ENCODE measurements at places on chromosomes 16 and 17.
A peak's percentile ranks its signal among the peaks of the same experiment; 100 is the strongest.

DNA sequence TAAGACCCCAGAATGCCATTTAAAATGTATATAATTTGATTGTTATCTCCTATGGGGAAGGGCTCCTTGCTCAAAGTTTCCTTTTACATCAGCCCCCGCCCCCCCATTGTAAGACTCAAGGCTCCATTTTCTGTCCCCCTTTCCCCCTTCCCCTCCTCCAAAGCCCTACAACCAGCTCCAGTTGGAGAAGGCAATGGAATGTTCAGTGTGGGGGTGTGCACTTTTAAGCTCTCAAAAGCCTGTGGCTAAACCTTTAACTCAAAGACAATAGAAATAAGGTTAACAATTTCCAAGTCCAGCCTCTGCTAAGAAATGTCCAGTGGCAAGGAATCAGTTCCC lies 114.7 kb downstream of the NOG start:
- no peak for DNase-seq

- DNase-seq = peak; percentile 40
Measured at GRCh38 chr17:8698162-8698971, 46.3 kb downstream of the CCDC42 start.

GRCh38 chr17:37312137-37312923 lies 63.5 kb upstream of the C17orf78 start:
- DNase-seq = no peak

GRCh38 chr17:9361188-9361955 lies 214.2 kb downstream of the STX8 start:
- DNase-seq = peak; percentile 64

DNA sequence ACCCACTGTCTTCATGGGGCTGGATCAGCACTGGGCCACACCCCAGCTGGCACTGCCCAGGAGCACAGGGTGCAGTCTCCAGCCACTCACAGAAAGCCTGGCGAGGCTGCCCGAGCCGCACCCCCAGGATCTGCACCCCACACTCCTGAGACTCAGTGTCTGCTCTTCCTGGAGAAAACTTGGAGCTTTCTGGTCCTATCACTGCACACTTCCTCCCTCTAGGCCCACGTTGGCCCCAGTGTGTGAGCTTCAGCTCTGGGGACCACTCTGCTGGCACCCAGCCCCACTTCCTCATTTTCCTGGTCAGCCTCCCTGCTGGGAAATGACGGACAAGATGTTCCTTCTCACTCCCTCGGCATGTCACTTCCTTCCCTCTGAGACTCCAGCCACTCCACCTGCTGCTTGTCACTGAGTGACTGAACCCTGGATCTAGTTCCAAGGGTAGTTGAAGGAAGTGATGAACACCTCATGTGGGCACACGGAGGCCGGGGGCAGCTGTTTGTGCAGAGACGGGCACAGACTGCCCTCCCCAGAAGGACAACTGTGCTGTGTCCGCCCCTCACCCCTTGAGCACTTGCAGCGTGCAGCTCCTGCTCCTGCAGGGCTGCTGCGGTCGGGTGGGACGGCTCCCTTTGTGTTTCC lies 29.0 kb downstream of the ZC3H18 start:
- peak; percentile 2 for DNase-seq

DNA sequence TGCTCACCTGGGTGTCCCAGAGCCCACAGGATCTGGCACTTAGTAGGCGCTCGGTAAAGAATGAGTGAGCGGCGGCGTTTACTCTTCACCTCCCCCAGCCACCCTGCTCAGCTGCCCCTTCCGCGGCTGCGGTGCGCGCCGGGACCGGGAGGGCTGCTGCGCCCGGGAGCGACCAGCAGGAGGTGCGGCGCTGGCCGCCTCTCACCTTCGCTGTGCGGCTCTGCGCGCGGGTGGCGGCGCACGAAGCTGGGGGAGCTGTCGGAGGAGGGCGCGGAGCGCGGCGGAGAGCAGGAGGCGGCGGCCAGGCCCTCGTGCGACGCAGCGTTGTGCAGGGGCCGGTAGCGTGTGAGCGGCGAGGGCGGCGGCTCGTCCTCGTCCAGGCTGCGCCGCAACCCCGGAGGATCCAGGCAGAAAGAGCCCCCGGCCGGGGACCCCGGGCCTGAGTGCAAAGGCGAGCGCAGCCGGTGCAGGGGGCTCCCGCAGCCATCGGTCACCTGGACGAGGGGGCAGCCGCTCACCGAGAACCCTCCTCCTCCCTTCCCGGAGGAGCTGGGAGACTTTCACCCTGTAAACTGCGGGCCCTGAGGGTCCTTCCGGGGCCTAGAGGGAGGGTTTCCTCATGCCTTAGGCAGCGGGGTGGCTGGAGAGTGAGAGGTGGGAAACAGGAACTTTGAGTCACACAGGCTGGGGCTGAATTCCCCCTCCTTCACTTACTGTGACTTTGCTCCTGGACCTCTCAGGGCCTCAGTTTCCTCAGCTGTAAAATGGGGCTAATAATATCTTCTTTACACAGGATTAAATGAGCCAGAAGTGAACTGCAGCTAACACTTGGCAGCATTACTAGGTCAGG lies 12.5 kb downstream of the SAMD14 start:
- DNase-seq = peak; percentile 47

DNA sequence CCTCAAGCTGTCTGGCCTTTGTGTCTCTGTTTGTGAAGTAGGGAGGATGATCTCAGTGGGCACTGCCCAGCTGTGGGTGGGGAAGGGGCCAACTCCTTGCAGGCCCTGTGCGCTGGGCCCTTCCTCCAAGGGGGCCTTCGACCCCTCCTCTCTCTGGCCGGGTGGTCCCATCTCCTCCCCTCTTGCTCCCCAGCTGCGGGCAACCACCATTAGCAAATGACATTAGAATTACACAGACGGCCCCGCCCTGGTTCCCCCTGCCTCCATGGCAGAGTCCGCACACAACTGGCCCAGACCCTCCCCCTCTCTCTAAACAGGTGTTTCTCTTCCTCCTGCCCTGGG lies 2.5 kb upstream of the SLC6A4 start:
- DNase-seq = no peak

DNA sequence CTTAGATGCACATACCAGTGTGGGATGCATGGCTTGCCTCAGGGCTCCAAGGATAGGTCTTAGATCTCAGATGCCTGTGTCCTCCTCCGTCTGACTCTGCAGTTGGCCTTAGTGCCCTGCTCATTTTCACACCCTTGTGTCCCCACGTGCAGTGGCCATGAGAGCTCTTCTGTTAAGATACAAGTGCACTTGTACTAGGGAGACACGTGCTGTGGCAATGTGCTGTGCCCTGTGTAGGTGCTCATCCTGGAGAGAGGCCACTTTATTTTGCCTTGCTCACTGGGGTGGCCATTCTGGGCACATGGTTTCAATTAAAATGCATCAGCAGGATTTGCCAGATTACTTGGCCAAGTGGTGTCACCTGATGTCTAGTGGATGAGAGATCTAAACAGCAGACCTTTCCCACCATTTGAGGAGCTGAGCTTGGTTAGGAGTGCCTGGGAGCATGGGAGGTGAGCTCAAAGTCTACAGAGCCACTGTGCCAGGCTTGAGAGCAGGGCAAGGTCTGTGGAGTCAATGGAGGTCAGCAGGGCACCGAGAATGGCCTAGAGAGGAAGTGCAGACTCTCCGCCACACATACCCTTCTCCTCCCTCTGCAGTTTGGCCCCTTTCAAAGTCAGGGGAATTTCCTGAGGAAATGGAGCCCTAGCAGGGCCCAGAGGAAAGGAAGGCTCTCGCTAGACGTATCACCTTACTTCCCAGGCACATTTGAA lies 25.2 kb upstream of the SMPD3 start:
- no peak for DNase-seq

DNA sequence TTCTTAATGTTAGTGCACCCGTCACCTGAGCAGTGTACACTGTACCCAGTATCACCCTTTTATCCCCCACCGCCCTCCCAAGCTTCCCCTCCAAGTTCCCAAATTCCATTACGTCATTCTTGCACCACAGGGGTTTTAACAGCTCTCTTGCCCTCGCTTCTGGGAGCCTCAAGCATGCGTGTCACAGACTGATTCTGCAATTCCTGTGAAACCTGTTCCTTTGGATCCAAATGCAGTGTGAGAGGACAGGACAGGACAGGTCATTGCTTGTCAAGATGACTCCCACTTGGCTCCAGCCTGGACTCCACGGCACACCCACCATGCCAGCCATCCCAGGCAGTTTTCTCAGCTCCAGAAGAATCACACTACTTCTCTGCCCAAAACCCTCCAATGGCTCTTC lies 44.1 kb downstream of the CYB5D2 start:
- no peak for DNase-seq

- no peak for DNase-seq
Measured at GRCh38 chr16:67537636-67538591, 9.3 kb downstream of the RIPOR1 start.

DNA sequence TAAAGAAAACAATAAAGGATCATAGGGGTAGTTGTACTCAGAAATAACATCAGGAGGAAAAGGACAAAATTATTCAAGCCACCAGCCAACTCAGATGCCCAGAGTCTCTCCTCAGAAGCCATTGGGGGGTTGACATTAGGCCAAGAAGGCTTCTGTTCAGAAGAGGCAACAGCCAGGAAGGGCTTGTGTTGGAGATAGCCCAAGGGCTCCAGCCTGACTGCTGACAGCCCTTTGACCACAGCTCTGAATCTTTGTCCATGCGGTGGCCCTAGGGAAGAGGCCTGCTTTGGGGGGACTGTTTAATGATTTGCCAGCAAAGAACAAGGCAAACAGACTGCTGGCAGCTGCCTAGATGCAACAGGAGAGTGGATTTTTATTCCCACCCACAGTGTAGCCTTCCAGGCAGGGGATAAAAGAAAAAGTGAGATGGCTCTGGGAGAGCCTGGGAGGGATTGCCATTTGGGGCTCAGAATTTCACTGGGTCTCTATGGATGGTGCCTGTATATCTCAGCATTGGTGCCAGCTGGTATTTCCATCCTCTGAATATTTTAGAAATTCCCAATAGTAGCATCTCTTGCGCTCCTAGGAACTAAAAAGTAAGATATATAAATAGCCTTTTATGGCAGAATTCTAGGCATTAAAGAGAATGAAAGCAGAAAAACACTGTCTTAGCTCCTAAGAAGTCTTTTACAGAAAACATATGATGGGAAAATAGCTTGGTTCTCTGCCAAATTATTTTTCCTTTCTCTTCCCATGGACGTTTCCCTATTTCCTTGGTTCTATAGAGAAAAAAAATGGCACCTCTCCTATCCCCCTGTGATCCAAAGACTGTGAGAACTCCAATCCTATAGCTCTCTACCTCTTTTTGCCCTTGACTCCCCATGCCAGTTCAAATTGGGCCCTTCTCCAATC lies 29.4 kb upstream of the SUPT4H1 start:
- no peak for DNase-seq

GRCh38 chr16:13996778-13997288 lies 74.3 kb upstream of the MRTFB start:
- no peak for DNase-seq

GRCh38 chr17:77527409-77527808 lies 386.6 kb downstream of the SEC14L1 start:
- no peak for DNase-seq

DNA sequence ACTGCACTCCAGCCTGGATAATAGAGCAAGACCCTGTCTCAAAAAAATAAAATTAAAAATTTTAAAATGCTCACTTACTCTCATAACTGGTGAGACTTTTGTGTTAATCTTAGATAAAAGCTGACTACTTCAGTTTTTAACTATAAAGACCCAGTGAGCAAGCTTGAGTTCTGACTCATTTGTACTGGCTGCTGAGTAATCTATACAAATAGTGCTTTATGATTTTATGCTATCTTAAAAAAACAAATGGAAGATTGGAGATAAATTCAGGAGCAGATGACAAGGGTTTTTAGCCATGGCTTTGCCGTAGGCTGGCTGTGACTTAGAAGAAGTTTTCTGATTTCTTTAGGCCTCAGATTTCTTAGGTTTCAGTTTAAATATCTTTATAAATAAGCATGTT lies 30.5 kb downstream of the SNTB2 start:
- DNase-seq = peak; percentile 73

DNA sequence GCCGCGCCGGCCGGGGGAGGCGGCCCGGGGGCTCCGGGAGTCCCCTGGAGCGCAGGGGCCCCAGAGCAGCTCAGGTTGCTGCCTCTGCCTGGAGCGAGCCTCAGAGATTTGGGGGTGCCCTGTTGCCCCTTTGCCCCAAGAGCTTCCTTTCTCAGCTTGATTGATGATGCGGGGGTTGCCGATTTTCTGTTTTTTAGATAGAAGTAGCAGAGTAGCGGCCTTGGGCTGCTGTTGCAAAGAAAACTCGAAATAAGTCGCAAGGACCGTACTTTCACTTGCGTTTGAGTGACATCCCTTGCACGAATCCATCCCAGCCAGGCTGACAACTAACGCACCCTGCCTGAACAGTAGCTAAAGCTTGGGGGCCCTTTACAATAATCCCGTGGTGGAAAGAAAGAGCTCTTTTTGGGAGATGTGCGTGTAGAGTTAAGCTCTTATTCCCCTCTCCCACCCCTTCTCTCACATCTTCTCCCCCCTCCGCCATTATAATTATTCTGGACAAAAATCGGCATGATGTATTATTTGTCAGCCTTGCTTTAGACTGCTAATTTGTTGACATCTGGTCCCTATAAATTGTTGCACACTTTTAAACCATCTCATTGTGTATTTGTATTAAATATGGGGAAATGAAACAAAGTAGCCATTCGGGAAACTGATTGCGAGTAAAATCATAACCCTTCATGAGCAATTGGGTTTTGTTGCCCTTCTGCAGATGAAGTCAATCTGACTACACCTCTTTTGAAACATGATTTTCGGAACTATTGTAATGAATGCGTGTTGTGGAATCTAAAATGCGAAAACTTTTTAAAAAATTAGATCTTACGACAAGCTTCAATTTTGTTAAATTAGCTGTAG lies 873 bp downstream of the USP10 start:
- no peak for DNase-seq

DNA sequence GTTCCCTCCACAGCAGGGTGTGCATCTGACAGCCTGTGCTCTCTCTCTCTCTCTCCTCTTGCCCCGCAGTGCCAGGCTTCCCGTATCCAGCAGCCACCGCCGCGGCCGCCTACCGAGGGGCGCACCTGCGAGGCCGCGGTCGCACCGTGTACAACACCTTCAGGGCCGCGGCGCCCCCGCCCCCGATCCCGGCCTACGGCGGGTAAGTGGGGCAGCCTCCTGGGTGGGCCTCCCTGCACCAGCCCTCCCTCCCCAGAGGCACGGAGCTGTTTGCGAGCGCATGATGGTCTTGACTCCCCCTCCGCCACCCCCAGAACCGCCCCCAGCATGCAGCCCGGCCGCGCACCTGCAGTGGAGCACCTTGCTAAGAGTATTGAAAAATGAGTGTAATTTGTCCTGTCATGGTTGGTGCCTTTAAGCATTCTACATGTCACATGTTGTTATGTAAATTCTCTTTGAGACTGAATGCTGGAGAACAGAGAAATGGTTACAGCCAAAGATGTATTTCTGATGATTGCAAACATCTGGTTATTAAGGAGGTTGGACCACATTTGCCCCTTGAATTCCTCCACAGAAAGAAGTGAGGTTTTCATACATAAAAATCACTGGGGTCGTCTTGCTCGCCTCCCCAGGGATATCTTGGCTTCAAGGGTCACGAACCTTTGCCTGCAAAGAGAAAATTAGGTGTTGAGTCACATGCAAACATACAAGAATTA lies 321.3 kb downstream of the RBFOX1 start:
- DNase-seq = no peak

All from astrocyte of the spinal cord (primary cell).